Stimulated activated CD4-positive, alpha-beta T cell treated with anti-CD3 and anti-CD28 coated beads, Interleukin-15, amount 100 ng/mL, for 24 hours (primary cell): ENCODE measurements at places on chromosomes 4 and X.

DNA sequence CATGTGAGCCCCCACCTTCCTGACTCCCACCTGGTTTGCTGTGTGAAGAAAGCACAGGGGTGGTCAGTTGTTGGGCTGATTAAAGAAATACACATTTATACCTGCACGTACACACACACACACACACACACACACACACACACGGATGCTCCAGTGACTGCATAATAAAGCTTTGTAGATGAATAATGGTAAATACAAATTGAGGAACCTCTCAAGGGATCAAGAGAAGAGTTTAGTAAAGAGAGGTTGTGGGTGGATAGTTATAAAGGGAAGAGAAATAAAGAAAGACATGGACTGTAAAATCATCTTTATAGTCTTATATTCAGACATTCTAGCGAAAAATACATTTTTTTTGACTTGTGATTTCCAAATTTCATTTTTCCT, 144.1 kb downstream of the MGST2 start:
- DNase-seq, result no peak

DNA sequence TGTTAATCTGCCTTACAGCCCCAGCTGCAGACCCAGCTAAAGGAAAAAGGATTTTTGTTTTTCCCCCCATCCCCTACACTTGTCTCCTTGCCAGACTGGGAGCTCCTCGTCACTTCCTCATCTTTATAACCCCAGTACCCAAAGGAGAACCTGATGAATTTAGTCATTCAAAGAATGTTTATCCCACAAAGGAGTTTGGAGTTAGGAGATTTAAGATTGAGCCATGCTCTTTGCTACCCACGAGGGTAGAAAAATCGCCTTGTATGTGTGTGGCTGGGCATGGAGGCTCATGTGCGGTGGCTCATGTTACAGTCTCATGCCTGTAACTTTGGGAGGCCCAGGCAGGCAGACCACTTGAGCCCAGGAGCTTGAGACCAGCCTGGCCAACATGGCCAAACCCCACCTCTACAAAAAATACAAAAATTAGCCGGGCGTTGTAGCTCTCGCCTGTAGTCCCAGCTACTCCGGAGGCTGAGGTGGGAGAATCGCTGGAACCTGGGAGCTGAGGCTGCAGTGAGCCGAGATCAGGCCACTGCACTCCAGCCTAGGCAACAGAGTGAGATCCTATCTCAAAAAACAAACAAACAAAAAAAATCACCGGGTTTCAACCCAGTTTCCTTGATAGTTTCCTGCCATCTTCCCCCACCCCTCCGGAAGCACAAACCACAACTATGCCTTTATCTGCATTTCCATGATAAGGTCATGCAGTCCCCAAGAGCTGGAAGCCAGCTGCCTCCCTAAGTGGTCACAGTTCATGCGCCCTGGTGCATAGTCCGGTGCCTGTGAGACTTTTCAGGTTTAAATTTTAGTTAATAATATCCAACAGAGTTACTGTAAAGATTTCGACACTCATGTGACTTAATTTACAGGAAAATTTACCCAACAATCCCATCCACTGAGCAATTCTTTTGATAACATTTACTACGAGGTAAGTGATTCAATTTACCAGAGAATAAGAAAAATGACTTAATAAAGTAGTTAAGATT, 1.5 kb downstream of the CFAP97 start:
- DNase-seq, result peak; percentile 49

DNA sequence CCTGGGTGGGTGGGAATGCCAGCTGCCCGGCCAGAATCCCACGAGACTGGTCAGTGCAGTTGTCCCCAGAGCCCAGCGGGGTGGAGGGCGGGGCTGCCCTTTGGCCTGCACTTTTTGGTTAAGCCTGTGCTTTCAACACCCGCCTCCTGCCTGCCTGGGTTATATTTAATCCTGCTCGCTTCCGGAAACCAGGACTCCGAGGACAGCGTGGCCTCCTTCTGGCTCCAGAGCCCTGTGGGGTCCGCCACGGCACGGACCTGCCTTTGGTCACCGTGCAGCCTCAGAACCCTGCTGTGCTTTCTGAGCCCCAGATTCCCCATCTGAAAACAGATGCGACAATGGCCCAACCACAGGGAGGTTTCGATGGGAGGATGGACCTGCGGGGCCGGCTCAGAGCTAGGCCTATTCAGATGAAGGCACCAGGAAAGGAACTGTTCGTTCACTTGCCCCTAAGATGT, 29.4 kb upstream of the KIAA0232 start:
- no peak for DNase-seq

DNA sequence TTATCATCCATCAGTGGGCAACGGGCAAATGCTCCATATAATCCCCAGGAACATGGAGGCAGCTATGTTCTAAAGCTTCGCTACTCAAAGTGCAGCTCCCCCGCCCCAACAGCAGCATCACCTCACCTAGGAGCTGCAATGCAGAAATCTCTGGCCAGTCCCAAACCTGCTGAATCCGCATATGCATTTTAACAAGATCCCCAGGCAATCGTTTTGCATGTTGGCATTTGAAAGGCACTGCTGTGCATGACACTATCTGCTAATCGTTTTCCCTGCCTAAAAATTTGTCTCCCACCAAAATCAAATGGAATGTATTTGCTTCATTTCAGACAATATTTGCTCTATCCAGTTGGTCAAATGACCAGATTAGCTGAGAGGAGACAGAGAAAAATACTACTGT, 15.2 kb downstream of the ADGRG2 start:
- DNase-seq, result no peak

DNA sequence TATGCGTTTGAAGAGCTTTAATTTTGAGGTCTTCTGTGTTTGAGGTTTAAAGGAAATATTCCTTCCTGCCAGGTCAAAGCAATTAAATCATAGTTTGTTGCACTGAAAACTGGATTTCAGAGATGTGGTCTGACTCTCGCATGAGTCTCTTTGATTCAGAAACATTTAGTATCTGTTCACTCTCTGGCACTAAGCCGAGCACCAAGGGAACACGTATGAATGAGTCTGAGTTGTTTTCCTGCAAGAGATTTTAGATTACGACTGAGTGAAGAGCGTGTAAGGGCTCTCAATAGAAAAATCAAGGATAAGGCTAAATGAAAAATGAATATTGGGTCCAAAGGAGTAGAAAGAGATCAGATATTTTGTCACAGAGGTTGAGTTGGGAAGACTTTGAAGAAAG, 875.4 kb upstream of the PRKX start:
- no peak for DNase-seq

DNA sequence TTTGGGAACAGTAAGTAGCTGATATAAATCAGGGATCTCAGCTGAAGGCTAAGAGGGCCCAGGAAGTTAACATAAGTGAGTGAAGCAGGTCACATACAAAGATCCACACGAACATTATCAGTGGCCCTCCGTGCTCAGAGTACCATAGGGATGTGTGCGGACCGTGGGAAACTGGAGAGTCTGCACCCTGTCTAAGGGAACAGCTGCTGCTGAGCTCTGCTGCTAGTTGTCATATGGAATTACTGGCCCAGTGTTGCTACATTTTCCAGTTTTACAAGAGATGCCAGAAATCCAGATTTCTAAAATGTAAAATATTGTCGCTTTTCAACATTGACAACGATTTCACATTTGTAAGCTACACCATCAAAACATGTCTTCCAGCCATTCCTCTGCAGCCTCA, 90.5 kb downstream of the RTL5 start:
- no peak for DNase-seq

DNA sequence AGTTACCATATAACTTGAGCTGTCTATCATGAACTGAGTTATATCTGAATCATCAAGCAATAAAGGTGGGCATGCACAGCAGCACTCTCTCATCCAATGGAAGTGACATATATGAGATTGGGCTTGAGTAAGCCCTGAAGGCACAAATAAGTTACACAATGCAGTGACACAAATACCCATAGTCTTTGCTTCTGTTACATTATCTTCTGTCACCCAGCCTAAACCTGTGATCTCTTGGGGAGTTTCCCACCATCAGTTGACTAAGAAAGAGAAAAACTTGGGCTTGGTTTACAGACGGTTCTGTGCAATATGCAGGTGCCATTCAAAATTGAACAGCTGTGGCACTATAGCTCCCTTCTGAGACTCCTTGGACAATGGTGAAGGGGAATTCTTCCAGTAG, 138.8 kb upstream of the IL15 start:
- no peak for DNase-seq

DNA sequence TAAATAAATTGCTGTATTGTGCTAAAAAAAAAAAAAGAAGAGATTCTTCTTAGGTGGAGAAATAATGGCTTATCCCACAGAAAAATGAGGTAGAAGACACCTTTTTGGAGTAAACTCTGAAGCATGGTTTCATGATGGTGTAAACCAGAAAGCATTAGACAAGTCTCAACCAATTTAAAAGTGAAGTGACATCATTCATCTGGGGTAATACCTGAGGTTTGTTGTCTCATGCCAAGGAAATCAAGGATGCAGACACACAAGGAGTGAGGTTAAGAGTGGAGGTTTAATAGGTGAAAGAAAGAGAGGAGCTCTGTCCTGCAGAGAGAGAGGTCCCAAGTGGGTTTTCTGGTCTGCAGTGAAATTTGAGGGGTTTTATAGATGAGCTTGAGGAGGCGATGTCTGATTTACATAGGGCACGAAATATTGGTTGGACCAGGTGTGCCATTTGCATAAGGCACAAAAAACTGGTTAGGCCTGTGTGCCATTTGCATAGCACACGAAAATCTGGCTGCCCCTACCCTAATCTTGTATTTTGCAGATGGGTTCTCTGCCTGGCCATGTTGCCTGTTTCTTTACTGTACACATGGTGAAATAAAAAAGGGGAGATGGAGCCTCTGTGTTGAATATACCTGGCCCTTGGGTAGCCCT, 25.0 kb upstream of the CWH43 start:
- DNase-seq, result no peak

- DNase-seq, result no peak
Measured at GRCh38 chr4:72377491-72378194, 191.4 kb downstream of the ADAMTS3 start.

- DNase-seq, result no peak
Measured at GRCh38 chrX:40147971-40148370, 50.2 kb upstream of the BCOR start.

DNA sequence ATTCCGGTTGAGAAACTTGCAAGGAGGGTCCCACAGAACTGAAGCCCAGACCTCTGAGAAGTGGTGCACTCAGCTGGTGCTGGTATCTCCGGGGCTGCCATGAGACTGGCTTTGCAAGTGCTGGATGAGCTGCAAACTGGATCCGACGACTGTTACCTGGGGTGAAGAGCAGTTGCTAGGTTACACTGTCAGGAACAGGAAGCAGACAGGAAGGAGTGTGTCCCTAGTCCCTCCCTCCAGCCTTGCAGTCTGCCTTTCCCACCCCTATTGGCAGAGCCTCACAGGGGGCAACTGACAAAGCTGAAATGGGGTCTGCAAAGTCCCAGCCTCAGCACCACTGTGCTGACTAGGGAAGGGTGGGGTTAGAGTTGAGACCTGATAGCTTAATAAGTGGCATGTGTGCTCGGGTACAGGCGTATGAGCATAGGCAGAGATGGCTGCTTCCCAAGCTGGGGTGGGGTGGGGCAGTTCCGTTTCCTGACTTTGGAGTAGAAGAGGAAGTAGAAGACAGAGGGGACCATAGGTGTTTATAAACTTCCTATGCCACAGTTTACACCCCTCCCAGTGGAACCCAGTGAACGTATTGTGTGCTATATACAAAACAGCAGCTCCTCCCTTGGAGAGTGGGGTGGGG, 18.0 kb downstream of the PPEF1 start:
- no peak for DNase-seq

- peak; percentile 72 for DNase-seq
Measured at GRCh38 chrX:40096395-40097091, 1.2 kb downstream of the BCOR start.

DNA sequence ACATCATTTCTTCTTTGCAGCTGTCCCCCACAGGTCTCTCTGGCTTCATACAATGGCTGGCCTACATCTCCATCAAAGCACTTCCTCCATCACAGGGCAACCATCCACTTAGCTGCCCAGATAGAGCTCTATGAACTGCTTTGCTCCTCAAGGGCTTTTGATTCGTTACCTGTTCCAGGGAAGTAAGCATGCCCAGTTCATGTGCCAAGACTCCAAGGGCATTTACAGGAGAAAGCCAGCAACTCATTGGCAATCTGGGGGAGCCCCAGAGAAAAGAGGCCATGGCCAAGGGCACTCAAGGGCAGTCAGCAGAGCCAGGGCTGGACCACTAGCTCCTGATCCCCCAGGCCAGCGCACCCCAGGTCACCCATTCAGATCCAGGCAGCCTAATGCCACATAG, 24.5 kb upstream of the ZNF185 start:
- no peak for DNase-seq

GRCh38 chrX:2699959-2700358, 8.9 kb downstream of the CD99 start:
- no peak for DNase-seq

DNA sequence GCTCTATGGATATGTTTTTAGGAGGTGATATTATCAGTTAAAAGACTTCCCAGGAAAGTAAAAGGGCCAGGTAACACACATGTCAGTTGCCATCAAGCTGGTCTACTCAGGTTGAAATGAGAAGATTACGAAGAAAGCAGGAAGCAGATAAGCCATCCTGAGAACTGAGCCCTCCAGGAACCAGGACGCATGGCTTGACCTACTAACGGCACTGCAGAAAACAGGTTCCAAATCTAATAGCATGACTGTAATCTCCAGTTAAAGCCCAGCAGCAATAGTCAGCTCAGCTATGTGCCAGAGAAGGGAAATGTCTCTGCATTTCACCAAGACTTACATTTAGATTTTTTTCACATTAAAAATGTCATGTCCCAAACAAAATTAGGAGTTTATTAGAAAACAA, 77.9 kb downstream of the APBB2 start:
- DNase-seq, result no peak

DNA sequence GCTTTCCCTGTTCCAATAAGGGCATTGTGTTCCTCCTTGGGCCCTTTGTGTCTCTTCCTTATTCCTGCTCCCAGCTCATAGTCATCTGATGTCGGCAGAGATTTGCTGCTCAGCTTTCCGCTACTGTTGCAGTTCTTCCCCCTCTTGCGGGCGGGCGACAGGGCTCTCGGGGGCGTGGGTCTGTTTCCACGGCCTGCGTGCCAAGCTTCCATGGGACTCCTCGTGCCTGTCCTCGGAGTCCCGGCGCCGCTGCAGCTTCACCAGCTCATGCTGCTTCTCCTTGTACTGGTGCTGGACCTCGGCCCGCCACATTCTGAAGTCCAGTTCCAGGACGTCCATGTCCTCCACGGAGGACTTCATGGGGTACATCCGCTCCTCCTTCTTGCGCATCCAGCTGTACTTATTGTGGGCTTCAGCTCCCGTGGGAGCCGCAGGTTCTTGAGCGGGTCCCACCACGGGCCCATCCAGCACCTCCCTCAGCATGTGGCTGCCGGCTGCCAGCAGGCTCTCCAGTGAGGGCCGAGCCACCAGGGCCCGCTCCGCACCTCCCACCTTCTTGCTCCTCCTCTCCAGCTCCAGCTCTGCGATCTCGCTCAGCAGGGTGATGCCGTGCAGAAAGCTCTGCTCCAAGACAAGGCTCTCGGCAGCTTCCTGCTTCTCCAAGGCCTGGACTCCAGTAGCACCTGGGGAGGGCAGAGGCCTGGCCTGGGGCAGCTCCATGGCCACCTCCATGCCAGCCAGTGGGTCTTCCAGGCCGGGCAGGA, 74.1 kb upstream of the UCP1 start:
- DNase-seq, result no peak

- no peak for DNase-seq
Measured at GRCh38 chrX:123298026-123298425, 113.9 kb downstream of the GRIA3 start.
